Stimulated activated CD8-positive, alpha-beta memory T cell treated with anti-CD3 and anti-CD28 coated beads, Interleukin-12 subunit alpha, Interleukin-12 subunit beta, amount 100 ng/mL, for 1 hour (primary cell): ENCODE measurements at places on chromosomes 5 and 9.

- no peak for DNase-seq
Observed at GRCh38 chr5:149042865-149043264, 20.0 kb downstream of the SH3TC2 start.

- DNase-seq = no peak
Observed at GRCh38 chr9:107707428-107707837, 217.9 kb upstream of the KLF4 start.

DNA sequence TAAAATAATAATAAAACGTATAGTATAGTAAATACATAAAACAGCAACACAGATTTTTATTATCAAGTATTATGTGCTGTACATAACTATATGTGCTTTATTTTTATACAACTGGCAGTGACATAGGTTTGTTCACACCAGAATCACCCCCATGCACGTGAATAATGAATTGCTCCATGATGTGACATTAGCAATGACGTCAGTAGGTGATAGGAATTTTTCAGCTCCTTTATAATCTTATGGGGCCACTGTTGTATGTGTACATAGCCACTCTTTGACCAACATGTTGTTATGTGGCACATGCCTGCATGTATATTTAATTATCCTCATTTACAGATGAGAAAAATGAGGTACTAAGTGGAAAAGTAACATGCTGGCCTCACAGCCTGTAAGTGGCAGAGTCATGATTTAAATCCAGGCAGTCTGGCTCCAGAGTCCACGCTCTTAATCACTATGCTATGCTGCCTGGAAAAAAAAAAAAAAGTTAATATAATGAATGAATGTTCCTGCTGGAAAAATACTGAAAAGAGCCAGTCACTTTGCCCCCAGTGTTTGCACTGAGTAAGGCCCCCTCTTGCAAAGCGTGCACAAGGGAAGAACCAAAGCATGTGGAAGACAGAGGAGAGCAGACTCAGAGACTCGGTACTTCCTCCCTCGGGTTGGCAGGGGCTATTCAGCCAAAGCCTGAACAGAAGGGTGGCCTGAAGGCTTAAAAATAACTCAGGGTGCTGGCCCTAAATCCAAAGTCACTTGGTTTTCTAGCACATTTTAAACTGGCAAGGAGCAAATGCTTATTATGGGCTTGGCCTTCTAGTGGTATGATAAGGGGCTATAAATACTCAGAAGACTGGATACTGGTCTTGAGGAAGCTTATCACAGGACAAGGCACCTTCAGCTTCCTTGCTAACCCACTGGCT is 206.8 kb downstream of the GLIS3 start:
- DNase-seq = no peak

- DNase-seq = no peak
Observed at GRCh38 chr5:171724468-171725204, 61.0 kb upstream of the SMIM23 start.

GRCh38 chr5:16128944-16129343 is 50.6 kb downstream of the MARCHF11 start:
- DNase-seq = no peak

- DNase-seq = no peak
Observed at GRCh38 chr9:108512426-108513173, 343.2 kb downstream of the ACTL7B start.

GRCh38 chr5:130545291-130545690 is 619.8 kb downstream of the HINT1 start:
- DNase-seq = no peak
